Amygdala (tissue), 56 donors: ENCODE measurements at places on chromosomes 5 and 9.

GRCh38 chr5:6411141-6411540 lies 32.8 kb upstream of the MED10 start:
- DNase-seq: no peak

DNA sequence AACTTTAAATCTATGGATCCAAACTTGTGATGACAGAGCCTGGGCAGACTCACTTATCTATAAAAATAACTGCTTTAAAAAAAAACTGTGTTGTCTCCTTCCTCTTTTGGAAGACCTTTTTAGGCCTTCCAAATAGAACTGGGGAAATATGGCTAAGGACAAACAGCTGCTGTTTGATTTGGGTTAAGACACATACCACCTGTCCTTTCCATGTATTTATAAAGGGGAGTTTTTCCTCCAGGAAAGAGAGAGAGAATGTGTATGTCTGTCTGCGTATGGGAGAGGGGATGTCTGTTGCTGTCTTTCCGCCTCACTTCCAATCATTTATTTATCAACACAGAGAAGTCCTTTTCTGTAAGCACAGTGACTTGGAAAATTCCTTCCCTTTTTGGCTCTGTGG lies 2.8 kb downstream of the ARHGEF37 start:
- DNase-seq: no peak

GRCh38 chr5:167582283-167582682 lies 709.2 kb upstream of the WWC1 start:
- DNase-seq: no peak

GRCh38 chr9:2180704-2181103 lies 165.6 kb downstream of the SMARCA2 start:
- DNase-seq: no peak

GRCh38 chr5:150948539-150948938 lies 43.8 kb upstream of the ZNF300 start:
- DNase-seq: no peak
